Eye (tissue), 1 donor: ENCODE measurements at places on chromosomes 4 and X.
A peak's percentile ranks its signal among the peaks of the same experiment; 100 is the strongest.

DNA sequence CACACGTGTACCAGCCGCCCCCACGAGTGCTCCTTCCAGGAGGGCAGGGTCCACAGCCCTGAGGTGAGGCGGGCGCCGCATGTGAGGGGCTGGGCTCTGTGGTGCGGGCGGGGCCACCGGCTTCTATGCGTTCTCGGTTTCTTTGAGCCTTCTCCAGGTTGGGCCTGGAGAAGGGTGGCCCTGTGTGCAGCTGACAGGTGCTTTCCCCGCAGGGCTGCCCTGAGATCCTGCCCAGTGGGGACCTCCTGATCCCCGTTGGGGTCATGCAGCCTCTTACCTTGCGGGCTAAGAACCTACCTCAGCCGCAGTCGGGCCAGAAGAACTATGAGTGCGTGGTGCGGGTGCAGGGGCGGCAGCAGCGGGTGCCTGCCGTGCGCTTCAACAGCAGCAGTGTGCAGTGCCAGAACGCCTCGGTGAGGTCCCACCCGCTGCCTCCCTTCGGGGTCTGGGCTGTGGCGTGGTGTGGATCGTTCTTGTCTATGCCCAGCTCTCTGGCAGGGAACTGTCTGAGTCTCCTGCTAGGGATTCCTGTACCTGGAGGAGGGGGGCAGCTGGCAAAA is 6.8 kb downstream of the PLXNA3 start:
- DNase-seq, result no peak

- peak; percentile 40 for DNase-seq
These were observed 233.6 kb downstream of the TRIML1 start for GRCh38 chr4:188372829-188373228.

DNA sequence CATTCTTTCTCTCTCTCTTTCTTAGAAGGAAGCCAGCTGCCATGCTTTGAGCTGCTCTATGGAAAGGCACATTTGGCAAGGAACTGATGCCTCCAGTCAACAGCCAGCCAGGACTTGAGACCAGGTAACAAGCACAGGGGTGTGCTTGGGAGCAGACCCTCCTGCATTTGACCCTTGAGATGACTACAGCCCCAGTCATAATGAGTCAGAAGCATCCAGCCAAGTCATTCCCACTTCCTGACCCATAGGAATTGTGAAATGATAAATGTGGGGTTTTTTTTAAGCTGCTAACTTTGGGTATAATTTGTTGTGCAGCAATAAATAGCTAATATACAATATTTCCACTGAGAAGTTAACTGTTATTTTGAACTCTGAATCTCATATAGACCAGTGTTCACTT is 446.9 kb downstream of the GRXCR1 start:
- no peak for DNase-seq

DNA sequence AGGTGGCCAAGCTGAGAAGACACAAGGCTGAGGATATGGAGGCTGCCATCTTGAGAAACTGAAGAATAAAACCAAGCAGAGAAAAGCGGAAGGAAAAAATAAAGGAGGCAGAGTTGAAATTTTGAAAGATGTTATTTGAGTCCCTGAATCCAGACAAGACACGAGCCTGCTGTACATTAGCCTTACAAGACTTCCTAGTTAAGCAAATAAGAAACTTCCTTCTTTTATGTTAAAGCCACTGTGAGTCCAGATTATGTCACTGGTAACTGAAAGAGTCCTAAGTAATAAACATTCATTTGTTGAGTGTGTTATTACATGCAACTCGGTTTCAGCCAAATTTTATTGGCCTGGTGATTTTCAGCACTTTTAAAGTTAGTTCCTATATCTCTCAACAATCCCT is 30.4 kb downstream of the DRD5 start:
- DNase-seq, result no peak

DNA sequence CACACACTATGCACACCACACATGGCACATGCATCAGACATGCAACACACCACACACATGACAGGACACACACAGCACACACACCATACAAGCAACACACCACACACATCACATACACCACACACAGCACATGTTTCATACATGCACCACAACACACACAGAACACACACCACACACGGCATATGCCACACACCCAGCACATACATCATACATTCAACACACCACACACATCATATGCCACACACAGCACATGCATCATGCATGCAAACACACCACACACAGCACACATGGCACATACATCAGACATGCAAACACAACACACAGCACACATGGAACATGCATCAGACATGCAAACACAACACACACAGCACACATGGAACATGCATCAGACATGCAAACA is 80.7 kb upstream of the LRPAP1 start:
- DNase-seq, result no peak

- no peak for DNase-seq
These were observed 304.5 kb upstream of the CXorf51A start for GRCh38 chrX:147119088-147119487.

DNA sequence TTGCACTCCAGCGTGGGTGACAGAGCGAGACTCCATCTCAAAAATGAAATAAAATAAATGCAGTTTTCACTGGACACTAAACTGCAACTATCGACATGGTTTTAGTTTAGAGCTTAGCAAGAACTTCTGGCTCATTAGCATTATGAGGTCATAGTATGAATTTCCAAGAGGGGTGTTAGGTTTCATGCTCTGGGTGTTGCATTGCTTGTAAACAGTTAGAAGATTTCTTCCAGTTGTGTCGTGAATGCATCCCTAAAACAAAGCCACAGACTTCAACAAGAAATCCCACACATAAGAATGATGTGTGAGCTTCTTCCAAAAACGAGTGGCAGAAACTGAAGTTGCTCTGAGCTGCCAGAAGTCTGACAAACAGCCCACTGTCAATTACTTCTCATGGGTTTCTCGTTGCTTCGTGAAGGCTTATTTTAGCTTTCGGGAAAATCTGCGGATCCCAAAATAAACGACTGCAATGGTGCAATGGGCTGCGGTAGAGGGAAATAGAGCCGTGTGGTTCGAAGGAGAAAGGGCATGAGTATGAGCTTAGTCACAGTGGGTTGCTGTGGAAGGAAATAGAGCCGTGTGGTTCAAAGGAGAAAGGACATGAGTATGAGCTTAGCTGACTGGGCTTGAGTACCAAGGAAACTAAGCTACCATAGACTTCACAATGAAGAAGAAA is 354.9 kb downstream of the DHRSX start:
- DNase-seq, result no peak

DNA sequence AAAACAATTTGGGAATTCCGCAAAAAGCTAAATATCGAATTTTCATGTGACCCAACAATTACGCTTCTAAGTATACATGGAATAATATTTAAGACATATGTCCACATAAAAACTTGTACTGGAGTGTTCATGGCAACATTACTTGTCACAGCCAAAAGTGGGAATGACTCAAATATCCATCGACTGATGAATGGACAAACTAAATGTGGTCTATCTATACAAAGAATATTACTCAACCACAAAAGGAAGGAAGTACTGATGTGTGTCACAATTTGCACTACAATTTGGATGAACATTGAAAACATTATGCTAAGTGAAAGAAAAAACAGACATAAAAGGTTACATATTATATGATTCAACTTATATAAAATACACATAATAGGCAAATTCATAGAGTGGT is 71.9 kb downstream of the AFF2 start:
- no peak for DNase-seq

DNA sequence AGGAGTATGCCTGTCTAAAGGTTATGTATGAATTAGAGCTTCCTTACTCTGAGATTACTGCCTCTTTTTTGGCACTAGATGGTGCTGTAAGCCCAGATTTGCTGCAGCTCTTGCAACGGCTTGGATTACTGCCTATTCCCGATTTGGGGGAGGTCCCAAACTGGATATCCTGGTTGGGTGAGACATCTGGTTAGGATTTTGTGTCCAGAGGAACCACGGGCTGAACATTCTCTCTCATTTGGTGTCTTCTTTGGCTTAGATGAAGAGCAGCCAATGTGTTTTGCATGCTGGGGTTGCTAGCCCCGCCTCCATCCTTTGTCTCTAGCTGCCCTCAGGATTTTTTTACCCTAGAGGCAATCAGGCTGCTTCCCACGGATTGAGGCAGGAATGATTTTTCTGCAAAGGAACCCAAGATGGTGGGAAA is 31.9 kb downstream of the F8A1 start:
- DNase-seq, result peak; percentile 89

- no peak for DNase-seq
These were observed 398.1 kb upstream of the PITX2 start for GRCh38 chr4:111020961-111021360.

- no peak for DNase-seq
These were observed 42.1 kb upstream of the SPINK2 start for GRCh38 chr4:56863441-56864139.

- DNase-seq, result no peak
These were observed 69.2 kb downstream of the PRDM5 start for GRCh38 chr4:120853161-120853935.

DNA sequence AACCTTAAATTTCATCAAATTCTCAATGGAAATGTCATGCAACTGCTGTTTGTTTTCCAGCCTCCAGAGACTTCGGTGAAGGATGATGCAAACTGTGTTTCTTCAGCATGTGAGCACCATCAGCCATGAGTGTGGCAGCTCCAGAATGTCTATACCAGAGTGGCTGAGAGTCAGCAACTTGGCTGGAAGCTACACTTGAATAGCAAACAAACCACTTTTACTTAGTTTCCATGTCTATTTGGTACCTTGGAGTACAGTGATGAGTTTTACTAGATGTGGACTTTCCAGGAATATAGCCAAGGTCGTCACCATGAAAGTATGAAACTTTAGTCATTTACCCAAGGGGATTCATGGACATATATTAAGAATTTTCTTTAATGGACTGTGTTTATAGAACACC is 4.3 kb upstream of the IL21 start:
- no peak for DNase-seq

GRCh38 chr4:79413032-79413885 is 5.2 kb upstream of the GK2 start:
- peak; percentile 25 for DNase-seq

DNA sequence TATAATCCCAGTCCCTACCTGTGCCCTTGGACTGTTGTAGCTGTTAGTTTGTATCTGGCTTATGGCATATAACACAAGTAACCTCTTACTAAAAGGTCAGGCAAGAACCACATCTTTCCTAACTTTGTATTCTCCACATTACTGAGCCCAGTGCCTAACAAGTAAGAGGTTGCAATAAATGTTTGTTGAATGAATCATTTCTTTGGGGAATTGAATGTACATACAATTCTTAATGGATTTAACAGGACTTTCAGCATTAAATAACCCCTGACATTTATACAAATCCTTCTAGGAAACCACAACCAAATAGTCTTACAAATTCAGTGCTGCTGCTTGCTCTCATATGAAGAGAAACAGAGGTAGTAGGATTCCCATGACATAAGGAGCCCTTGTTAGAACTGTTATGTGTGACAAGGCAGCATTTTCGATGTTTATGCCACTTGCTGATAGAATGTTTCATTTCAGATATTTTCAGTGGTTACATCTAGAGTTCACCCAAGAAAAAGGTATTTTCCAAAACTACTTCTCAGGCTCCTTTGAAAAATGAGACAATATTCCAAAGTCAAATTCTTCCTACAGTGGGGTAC is 62.0 kb downstream of the MBNL3 start:
- no peak for DNase-seq

DNA sequence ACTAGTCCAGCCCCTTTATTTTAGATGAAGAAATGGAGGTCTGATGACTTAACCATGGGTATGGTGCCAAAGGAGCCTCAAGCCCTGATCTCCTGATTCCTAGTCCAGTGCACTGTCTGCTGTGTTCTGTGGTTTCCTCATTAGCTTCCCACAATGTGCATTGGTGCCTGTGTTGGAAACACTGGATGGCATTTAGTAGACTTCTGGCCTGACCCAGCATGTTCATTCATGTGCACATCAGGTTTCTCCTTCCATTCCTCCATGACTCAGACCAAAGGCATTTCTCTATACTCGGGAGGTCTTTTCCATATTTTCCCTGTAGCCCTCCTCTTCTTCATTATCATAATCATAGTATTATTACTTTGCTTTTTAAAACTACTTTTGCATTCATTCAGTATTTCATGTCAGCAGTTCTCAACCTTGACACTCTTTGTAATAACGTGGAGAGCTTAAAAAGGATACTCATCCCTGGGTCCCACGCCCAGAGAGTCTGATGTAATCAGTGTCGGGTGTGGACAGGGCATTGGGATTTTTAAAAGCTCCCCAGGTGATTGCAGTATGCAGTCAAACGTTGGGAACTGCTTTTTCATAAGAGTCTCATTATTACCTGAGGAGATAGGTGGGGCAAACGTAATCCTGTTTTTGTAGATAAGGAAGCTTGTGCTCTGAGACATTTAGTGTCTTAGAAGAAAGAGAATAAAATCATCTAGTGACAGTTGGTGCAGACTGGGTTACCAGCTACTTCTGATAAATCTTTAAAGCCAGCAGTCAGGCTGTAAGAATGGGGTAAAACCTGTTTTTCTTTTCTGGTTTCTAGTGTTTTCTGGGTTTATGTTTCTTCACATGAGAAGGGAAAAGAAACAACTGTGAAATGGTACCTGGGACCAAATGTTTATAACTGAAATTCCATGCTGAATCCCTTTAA is 40.9 kb upstream of the XK start:
- no peak for DNase-seq

GRCh38 chrX:133005042-133005441 is 46.6 kb upstream of the HS6ST2 start:
- peak; percentile 39 for DNase-seq

- no peak for DNase-seq
These were observed 124.6 kb downstream of the COL4A6 start for GRCh38 chrX:108313669-108314068.

DNA sequence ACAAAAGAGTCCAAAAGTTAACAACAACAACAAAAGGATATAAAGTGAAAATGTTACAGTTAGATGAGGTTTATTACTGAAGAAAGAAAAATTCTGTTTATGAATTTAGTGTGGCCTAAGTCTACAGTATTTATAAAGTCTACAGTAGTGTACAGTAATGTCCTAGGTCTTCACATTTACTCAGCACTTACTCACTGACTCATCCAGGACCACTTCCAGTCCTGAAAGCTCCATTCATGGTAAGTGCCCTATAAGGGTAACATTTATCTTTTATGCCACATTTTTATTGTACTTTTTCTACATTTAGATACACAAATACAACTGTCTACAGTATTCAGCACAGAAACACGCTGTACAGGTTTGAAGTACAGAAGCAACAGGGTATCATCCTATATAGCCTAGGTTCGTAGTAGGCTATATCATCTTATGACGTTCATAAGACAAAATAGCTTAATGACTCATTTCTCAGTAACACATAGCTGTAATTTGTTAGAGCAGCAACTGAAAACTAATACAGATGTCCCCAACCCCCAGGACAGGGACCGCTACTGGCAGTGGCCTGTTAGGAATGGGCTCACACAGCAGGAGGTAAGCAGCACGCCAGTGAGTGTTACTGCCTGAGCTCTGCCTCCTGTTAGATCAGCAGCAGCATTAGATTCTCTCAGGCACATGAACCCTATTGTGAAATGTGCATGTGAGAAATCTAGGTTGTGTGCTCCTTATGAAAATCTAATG is 61.3 kb downstream of the CENPC start:
- DNase-seq, result no peak

DNA sequence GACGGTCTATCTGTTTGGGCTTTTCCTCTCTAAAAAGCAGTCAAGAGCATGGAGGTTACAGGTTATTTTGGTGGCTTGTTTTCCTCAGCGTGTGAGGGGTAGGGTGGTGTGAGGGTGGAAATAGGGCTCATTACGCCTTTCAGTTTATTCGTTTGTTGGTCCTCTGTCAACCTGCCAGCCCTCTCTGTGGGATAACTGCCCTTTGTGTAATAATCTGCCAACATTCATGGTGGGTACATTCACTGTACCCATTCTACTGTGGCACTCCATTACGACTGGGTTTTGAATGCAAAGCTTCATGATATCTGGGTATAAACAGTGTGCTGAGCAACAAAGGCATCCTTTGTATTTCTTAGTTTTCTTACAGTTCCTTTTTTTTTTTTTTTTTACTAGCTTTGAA is 136.4 kb downstream of the ADGRL3 start:
- peak; percentile 12 for DNase-seq
